ENCODE measurements at places on chromosomes 1 and 21. TPM values are rescaled to one million over a fixed set of nuclear protein-coding genes. Genes with fewer than 3 reads are reported as not detected.

CACNA1S gene
- total RNA-seq, result not detected

LDLRAD1 gene
- total RNA-seq, result not detected

VSIG8 gene
- 0.57 TPM for total RNA-seq

TIMM17A gene
- 56.4 TPM for total RNA-seq

OLFM3 gene
- not detected for total RNA-seq

ARHGEF16 gene
- 2.6 TPM for total RNA-seq

CFAP141 gene
- total RNA-seq, result not detected

TRIM33 gene
- total RNA-seq, result 10.7 TPM

EPS8L3 gene
- total RNA-seq, result not detected

CFHR1 gene
- total RNA-seq, result not detected

- no peak for DNase-seq
These were observed 118.2 kb upstream of the OLIG2 start for GRCh38 chr21:32907521-32907920.

DNA sequence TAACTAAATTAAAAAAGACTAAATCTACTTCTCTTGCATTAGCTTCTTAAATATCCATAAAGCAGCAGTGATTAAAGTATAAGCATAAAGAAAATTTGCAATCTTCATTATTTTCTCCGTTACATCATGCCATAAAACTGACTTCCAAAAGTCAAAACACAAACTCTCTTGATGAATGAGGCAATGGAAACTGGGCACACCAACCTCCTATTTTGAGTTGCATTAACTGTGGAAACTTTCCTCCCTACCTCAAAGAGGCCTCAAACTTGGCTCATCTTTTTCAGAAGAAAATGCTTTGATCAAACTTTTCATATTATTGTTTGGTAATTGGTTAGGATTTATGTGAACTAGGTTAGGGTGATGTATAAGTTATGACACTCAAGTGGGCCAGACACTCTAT is 4.1 kb upstream of the BTG3 start:
- DNase-seq, result no peak

DNA sequence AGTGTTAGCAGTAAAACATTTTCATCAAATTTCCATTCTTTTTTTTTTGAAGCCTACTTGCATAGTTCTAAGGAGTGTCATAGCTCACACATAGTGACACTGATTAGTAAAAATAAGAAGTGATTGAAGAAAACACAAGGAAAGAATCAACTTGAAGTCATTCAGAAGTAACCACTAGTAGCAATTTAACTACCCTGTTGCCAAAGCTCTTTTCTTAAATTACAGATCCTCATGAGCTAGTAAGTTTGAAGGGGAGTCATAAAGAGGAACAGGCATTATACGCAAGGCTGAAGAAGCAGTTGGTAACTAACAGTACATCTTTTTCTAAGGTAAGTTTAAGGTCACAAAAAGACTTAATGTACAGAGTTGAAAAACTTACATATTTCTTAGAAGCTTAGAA is 332.2 kb downstream of the CHRM3 start:
- no peak for DNase-seq

DNA sequence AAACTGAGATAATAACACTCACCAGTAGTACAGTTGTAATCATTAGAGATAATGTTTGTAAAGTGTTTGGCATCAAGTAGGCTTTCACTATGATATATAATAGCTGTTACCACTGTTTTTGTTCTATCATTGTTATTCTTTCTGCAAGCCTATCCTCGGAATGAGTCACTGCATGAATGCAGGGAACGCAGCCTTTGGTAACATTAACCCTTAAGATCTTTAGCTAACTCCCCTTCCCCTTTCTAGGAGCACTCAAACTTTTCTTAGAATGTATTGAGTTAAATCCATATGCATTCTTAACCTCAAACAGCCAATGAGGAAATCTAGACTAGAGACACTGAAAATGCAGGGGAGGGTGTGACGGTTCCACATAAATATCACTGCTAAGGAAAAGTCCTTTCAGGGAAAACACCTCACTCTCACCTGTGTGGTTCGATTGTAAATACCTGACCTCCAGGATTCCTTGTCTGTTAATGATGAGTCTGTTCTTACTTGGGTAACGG is 467.3 kb downstream of the SETD4 start:
- DNase-seq, result peak; percentile 62

DNA sequence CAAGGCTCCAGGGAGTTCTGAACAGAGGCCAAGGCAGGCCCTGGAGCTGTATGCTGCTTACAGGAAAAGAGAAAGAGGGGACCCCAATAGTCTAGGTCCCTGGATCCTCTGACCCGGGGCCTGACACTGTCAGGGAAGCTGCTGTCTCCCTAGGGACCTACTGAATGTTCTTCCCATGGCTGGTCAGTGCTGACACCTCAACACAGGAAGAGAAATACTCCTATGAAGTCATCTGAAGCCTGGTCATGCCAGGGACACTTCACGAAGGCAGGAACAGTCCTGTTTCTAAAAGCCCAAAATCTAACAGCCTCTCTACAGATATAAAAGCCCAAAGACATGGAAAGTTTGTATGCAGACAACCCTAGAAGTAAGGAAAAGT is 1.7 kb upstream of the LAD1 start:
- DNase-seq, result no peak

DNA sequence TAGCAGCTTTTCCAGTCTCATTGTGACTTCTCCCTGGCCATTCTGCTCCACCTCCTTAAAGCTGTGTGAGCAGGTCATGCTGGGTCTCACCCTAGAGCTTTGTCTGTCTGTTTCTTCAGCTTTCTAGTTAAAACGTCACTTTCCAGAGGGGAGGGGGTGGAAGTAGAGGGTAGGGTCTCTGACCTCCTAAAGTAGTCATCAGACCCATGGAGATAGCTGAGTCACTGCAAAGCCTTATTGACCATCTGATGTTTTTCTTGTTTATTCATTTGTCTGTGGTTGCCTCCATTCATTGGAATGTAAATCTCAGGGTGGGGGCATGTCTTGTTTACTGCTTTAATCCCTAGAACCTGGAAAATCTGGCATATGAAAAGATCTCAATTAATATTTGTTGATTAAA is 52.7 kb downstream of the ELF3 start:
- peak; percentile 73 for DNase-seq

DNA sequence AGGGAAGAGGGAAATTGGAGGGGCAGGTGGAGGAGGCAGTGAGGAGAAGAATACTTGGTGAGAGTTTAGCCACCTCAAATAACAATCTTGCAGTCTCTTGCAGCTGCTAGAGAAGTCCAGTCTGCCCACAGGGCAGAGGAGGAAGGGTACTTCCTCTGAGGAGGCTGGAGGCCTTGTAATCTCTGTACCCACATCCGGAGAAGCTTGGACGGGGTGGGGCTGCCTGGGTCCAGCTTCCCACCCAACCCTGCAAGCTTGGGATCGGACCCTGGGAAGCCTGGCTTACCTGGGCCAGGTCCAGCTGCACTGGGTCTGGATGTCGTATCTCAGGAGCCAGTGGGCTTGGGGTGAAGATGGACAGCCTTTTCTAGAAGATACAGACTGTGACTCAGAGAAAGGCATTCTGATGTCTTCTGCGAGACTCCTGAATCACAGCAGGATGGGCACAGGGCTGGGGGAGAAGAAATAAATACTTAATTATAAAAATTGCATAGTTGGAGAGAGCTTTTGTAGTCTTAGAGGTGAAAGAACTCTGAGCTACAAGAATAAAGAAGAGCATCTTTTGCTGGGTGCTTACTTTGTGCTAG is 111.8 kb upstream of the JUN start:
- DNase-seq, result no peak

DNA sequence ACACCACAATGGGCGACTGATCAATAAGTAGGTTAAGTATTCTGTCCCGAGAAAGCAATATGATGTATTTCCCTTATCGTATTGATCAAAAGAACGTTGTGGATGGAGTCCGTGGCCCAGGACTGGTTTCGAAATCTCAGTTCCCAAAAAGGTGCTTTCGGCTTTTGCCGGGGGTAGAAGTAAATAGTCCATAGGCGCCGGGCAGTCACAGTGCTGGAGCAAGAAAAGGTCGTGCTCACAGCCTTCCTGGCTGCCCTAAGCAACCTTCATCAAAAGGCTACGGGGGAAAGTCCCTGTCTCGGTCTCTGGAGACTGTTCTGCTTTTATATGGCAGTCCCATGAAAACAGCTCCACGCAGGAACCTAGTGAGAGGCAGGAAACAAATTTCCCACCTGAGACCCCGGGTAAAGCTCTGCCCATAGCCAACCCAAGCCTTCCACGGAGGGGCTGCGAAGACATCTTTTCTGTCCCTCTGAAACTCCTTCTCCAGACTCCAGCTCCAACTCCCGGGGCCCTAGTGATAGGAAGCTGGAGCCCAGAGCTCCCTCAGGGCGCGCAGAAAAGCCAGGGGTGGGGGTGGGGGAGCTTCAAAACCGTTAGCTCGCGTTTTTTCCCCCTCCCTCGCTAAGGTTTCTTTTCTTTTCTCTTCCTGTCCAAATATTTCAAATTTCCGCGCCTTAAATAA is 7.0 kb downstream of the CDKN2C start:
- DNase-seq, result peak; percentile 85

DNA sequence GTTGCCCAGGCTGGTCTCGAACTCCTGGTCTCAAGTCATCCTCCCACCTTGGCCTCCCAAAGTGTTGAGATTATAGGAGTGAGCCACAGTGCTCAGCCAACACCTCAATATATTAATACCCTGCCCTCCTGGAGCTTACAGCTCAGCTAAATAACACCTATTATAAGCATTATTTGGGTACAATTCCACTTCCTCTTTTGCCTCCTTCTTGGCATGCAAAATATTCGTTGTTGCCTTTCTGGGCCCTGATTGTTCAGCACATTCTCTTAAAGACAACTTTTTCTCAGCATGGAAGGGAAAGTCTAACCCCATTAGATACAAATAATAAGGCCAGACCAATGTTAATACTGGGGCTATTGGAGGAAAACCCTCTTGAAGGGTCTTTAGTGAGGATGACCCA is 2.8 kb downstream of the PAQR7 start:
- no peak for DNase-seq

GRCh38 chr1:193211539-193211938 is 25.1 kb upstream of the B3GALT2 start:
- peak; percentile 10 for DNase-seq

- DNase-seq, result no peak
These were observed 10.3 kb downstream of the NBL1 start for GRCh38 chr1:19654386-19654785.

DNA sequence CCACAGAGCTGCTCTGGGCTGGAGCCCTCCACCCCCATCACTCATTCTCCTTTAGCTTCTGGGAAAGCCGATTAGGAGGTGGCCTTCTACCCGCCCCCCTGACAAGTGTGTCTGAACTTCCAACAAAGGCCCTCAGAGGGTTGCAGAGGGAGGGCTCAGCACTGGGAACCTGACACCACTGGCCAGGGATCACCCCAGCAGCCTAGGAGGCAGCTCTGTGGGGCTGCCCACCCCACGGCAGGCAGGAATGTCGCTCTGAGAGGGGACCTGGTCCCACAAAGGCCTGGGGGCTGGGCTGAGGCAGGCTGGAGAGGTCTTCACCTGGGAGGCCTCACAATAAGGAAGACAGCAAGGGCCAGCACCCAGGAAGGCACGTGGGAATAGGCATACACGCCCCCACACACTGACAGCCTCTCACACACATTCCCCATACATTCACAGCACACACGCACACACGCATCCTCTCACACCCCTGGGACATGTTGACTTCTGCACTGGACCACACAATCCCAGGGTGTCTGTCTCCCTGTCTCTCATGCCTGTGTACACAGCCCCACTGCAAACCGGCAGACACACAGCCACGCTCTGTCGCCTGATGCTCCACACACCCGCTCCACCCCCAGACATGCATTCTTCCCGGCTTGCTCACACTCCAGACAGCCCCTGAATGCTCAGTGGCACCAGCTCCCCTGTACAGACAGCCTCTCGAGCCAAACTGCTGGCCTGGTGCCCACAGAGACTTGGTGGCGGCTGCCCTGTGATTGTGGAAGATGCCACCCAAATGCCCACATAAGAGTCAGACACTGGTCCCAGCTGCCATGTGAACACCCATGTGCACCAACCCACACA is 30.7 kb downstream of the DMBX1 start:
- peak; percentile 43 for DNase-seq

- DNase-seq, result no peak
These were observed 17.5 kb downstream of the NCF2 start for GRCh38 chr1:183572721-183573120.

- no peak for DNase-seq
These were observed 175.9 kb downstream of the PRDM16 start for GRCh38 chr1:3244927-3245315.

- DNase-seq, result no peak
These were observed 56.2 kb upstream of the LBR start for GRCh38 chr1:225483818-225484656.

DNA sequence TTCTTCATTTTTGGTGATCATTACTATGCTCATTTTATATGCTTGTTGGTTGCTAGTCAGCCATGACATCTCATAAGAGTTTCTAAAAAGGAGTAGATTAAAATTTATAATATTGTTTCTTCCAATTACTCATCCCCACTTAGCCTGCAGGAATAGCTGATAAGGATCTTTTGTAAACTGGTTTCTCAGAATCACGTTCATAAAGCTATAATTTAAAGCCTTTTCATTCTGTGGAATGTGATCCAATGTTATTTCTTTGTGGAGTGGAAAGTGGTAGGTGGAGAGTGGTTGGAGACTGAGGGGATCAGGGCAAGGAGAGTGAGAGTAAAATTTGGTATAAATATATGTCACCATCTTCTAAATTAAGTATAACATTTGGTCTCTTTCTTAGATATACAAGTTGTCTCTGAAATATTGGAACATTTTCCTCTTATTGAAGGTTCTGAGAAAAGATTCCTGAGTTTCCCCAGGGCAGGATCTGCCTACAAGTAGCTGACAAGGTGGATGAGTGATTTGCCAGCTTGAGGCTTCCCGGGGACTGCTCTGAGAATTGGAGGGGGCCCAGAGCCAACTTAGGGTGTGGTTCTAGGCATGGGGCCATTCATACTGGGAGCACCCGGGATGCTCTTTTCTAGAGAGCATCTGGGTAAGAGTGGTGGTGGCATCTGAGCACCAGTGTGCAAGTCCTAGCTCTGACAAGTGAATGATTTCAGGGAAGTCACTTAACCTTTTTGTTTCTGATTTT is 116.4 kb downstream of the TBX19 start:
- DNase-seq, result no peak

DNA sequence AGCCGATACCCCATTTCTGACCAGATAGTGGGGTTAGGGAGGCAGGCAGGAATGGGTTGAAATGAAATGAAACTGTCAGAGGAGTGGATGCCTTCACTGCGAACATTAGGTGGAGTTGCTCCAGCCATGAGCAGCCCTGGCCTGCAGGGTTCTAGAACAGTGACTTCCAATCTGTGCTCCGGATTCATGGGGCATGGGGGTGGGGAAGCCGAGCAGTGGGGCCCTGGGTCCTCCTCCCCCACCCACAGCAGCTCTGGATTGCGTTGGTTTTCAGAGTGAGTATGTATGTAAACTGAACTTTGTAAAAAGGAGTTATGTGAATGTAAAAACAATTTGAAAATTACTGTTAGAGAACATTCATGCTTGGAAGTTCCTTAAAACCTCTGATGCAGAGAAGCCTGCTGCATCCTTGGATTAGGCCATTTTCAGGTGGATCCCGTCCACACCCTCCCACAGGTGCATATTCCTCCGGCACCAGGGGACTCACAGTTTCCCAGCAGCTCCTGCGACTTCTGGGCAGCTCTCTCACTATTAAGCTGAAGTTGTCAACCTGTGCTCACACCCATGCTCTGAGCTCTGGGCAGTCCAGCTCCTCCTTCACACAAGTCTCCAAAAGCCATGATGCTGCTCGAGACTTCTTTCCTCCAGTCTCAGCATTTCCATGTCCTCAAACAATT is 54.4 kb upstream of the EDN2 start:
- no peak for DNase-seq

Measured in Caki2 (cell line).